ENCODE measurements at places on chromosomes 2 and 18.

- ATAC-seq: no peak
Measured at GRCh38 chr2:1620081-1620480, 124.2 kb downstream of the PXDN start.

- ATAC-seq: no peak
Measured at GRCh38 chr2:71561441-71562267, 108.3 kb downstream of the DYSF start.

- no peak for ATAC-seq
Measured at GRCh38 chr2:167862782-167863181, 384.6 kb downstream of the STK39 start.

DNA sequence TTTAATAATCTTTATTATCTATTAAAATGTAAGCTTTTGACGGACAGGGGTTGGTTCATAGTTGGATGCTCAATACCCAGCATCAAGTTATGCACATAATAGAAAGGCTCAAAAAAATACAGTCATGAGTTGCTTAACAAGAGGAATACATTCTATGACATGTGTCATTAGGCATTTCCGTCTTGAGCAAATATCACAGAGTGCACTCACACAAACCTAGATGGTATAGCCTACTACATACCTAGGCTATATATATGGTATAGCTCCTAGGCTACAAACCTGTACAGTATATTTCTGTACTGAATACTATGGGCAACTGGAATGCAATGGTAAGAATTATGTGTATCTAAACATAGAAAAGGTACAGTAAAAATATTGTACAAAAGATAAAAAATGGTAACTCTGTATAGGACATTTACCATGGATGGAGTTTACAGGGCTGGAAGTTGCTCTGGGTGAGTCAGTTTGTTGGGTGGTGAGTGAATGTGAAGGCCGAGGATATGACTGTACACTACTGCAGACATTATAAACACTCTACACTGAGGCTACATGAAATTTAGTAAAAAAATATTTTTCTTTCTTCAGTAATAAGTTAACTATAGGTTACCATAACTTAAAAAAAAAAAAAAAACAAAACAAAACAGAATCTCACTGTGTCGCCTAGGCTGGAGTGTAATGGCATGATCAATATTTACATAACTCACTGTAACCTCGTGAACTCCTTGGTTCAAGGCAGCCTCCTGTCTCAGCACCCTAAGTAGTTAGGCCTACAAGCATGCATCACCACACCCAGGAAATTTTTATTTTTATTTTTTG is 201.2 kb downstream of the NBAS start:
- no peak for ATAC-seq

- no peak for ATAC-seq
Measured at GRCh38 chr2:162072181-162072702, 1.8 kb downstream of the DPP4 start.

DNA sequence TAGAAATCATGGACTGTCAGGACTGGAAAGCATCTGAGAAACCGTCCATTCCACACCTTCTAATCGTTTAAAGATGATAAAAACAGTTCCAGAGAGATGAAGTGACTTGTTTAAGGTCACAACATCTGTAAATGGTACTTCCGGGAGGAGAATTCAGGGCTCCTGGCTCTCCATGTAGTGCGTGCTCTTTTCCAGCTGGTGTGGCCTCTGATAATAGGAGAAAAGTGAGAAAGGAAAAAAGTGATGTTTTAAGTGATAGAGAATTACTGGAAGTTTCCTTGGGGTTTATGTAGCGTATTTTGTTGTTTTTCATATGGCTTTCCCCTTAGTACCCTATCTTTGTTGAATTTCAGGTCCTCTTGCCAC is 663 bp downstream of the C2orf49 start:
- peak; percentile 36 for ATAC-seq

DNA sequence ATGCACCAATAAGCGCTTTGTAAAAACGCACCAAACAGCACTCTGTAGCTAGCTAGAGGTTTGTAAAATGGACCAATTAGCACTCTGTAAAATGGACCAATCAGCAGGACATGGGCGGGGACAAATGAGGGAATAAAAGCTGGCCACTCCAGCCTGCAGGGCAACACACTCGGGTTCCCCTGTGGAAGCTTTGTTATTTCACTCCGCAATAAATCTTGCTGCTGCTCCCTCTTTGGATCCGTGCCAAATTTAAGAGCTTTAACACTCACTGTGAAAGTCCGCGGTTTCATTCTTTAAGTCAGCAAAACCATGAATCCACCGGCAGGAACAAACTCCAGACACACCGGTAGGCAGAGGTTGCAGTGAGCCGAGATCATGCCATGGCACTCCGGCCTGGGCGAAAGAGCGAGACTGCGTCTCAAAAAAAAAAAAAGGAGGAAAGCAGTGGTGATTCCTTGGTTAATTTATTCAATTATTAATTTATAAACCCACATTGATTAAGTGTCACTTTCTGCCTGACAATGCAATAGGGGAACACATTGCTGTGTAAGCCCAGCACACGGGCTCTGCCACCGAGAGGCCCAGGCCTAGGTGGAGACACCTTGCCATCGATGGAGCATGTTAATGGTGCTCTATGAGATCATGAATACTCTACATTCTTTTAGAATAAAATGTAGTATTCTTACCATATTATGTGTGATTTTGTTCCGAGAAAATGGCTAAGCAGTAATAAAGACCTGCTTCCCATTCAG is 687.6 kb upstream of the HS6ST1 start:
- ATAC-seq: no peak

DNA sequence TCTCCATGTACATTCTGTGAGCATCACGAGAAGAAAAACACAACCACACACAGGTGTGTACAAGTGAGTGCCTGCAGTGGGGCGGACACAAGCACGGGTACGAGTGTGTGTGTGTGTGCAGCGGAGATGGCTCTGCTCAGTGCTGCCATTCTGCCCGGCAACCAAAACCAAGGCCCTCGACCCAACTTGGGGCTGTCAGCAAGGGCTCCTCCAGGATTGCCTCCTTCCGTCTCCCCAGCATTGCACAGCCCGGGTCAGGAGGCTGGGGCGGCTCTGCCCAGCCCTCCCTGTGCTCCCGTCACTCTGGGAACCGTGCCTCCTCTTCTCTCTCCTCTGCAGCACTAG is 66.5 kb downstream of the PXDN start:
- ATAC-seq: no peak

GRCh38 chr2:200786423-200786822 is 25.3 kb upstream of the BZW1 start:
- peak; percentile 35 for ATAC-seq

DNA sequence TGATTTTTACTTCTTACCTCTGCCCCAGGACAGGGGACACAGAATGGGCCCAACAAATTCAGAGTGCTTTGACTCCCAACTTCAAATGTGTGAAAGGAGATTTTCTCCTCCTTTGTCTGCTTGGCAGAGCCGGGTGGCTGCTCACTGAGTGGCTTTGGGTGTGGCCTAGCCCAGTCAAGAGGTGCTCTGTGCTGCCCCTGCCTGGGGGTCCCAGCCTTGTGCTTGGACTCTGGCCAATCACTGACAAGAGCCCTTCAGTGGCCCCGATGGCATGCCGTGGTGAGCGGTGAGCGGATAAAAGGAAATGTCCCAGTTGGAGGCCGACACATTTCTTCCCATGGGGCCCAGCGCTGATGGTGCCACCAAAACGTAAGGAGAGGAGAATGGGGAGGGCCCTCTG is 259.2 kb downstream of the CELF4 start:
- ATAC-seq: no peak

- no peak for ATAC-seq
Measured at GRCh38 chr18:79697976-79698375, 18.4 kb downstream of the CTDP1 start.

DNA sequence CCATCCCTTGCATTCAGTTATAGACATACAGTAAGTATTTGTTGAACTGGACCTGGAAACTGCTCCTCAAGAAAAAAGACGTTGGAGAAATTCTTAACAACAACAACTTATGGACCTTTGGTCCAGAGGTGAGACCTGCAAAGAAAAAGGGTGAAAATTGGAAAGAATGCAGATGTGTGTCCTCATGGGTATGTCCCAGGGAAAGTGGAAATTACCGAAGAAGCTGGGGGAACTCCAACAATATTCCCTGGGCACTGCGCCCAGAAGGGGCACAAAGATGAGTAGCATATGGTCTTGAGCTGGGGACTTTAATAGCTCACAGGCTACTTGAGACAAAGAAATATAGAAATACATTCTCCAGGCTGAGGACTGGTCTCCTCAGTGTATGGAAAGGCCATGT is 35.5 kb upstream of the YWHAQ start:
- ATAC-seq: no peak

GRCh38 chr2:182650704-182651103 is 65.4 kb upstream of the DNAJC10 start:
- no peak for ATAC-seq

- peak; percentile 64 for ATAC-seq
Measured at GRCh38 chr2:38187541-38188011, 111.6 kb upstream of the CYP1B1 start.

- no peak for ATAC-seq
Measured at GRCh38 chr2:196314157-196314556, 142.8 kb upstream of the STK17B start.

DNA sequence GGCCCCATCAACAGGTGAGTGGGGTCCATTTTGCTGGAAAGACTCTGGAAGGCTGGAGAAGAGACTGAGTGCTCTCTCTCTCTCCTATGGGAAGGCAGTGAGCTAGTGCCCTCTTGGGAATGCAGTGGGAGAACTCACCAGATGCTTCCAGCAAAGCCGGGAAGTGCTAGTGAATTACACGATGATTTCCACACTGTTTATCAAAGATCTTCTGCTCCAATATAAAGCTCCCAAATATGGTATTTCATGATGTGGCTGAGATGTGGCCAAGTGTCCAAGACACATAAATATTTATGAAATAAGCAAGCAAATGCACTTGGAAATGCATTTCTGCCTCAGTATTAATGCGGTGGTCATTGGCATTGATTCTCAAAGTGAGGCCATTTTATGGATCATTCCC is 135.9 kb downstream of the VAPA start:
- ATAC-seq: no peak

GRCh38 chr2:128445523-128445900 is 126.8 kb upstream of the HS6ST1 start:
- ATAC-seq: no peak

DNA sequence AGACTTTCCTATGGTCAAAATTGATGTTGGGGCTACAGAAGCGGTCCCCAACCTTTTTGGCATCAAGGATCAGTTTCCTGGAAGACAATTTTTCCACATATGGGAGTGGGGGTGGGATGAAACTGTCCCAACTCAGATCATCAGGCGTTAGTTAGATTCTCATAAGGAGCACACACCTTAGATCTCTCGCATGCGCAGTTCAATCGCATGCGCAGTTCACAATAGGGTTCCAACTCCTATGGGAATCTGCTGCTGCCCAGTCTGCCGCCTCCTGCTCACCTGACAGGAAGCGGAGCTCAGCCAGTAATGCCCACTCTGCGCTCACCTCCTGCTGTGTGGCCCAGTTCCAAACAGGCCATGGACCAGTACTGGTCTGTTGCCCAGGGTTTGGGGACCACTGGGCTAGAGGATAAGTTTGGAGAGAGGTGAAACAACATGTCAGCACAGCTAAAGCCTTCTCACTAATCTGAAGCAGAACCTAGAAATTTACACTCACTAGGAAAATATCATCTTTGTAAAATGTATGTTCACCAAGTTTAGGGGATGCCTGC is 410.8 kb upstream of the ZNF804A start:
- ATAC-seq: no peak

- peak; percentile 92 for ATAC-seq
Measured at GRCh38 chr2:200483729-200484198, 26.1 kb downstream of the KCTD18 start.

GRCh38 chr18:57943723-57944122 is 100.3 kb upstream of the NEDD4L start:
- ATAC-seq: no peak

DNA sequence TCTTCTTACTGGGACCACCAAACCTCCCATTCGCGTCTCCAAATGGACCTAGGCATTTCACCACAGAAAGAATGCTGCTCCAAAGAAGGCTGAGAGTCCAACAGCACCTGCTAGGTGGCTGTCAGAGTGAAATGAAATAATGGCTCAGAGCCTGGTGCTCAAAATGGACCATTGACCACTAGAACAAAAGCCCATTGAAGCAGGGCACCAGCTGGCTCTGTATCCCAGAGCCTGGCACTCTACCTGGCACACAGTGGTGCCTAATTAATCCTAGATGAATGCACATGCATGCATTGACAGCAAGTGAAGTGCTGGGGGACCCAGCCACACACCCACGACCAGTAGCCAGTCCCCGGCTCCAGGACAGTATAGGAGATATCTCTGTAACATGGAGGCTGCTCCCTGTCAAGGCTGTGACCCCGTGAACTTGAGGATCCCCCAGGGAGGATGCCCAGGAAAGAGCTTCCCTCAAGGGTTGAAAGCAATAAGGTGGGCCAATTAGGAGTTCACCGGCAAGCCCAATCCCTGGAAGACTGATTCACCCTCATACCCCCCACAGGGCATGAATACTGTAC is 261.3 kb downstream of the TNS1 start:
- no peak for ATAC-seq
